Hematopoietic multipotent progenitor cell treated with erythropoietin and hydrocortisone succinate and interleukin-3 and kit ligand, for 8 days (in vitro differentiated cells): ENCODE measurements at places on chromosomes 1 and 21.
A peak's percentile ranks its signal among the peaks of the same experiment; 100 is the strongest.

- no peak for DNase-seq
These were observed 16.5 kb upstream of the ZC3H11B start for GRCh38 chr1:219629296-219629880.

GRCh38 chr1:112517231-112517630 lies 8.5 kb downstream of the WNT2B start:
- DNase-seq = no peak

GRCh38 chr21:31064803-31065202 lies 26.5 kb upstream of the KRTAP19-8 start:
- DNase-seq = no peak

- peak; percentile 3 for DNase-seq
These were observed 490.1 kb downstream of the NEGR1 start for GRCh38 chr1:71792264-71792663.

DNA sequence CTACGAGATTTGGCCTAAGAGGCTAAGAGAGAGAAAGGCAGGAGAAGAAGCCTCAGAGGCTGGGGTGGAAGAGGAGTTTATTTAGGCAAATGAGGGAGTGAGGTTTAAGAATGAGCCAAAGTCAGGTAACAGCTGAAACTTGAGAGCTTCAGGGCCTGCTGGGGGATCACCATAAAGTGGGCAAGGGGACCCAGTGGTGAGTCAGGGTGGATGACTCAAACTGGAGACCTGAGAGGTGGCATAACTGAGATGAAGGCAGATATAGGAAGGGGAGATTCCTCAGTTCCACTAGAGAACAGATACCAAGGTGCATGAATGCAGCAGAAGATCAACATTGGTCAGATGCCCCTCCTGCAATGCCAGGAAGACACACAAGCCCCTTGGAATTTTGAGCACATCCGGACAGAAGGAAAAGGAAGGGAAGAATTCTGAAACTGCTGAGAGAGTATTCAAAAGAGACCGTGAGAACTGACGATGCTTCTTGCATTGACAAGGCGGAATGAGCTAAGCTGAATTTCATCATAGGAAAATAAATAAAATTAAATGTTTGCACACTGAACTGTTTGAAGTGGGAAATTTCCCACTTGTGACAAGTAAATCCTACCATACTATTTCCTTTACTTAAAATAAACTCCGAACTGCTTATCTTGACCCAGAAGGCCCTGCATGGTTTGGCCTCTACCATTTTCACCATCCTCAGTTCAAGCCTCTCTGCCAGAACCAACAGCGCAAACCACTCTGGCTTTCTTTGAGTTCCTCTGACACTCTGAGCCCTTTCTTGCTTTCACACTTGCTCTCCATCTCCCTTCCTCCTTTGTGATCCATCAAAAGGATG lies 94.1 kb downstream of the NMNAT2 start:
- DNase-seq = no peak

GRCh38 chr1:89261926-89262515 lies 10.6 kb downstream of the GBP5 start:
- no peak for DNase-seq

GRCh38 chr1:42777852-42778251 lies 6.9 kb upstream of the TMEM269 start:
- DNase-seq = peak; percentile 73

GRCh38 chr1:156849151-156849496 lies 9.8 kb downstream of the INSRR start:
- DNase-seq = no peak

- DNase-seq = peak; percentile 94
These were observed 15.6 kb upstream of the HJV start for GRCh38 chr1:146036965-146037646.

GRCh38 chr1:22379566-22379965 lies 72.1 kb upstream of the ZBTB40 start:
- DNase-seq = no peak

DNA sequence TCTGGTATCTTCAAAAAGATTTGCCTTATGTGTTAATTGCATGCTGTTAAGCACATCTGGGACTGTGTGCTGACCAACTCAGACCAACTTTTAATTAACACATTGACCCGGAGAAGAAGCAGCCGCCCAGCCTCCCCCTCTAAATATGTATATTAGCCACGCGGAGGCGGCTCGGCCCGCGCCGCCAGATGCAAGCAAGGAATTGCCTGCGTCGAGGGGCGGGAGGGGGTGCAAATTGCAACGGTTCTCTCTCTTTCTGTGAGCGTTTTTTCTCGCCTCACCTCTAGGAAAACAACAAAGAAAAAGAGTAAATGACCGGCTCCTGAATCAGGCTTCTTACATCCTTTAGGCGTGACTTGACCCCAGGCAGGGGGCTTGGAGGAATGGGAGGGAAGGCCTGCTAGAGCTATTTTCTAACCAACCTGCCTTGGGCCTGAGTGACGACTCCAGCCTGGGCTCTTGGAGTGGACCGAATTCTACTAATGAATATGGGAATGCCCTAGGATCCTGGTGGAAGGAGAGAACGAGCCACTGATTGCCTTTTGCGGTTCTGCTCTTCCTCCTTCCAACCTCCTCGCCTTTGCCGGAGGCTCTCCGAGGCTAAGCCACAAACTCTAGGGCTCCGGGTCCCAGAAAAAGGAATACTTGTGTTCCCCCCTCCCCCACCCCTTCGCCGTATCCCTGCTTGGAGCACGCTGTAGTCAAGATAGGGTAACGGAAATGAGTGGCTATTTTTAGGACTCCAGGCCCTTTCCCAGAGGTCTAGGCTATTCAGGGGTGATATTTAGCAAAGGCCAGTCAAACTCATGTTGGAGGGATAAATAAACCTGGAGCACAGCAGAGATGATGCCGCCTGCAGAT lies 417.0 kb upstream of the ESRRG start:
- DNase-seq = no peak

DNA sequence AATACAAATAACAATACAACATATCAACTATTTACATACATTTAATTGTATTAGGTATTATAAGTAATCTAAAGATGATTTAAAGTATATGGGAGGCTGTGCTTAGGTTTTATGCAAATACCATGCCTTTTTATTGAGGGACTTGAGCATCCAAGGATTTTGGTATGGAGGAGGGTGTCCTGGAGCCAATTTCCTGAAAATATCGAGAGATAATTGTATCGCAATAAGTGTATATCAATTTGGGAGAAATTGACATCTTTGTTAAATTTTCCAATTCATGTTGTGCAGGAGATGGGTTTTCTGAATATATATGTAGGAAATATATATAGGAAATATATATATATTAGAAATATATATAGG lies 63.5 kb downstream of the ATP1A1 start:
- DNase-seq = peak; percentile 53

DNA sequence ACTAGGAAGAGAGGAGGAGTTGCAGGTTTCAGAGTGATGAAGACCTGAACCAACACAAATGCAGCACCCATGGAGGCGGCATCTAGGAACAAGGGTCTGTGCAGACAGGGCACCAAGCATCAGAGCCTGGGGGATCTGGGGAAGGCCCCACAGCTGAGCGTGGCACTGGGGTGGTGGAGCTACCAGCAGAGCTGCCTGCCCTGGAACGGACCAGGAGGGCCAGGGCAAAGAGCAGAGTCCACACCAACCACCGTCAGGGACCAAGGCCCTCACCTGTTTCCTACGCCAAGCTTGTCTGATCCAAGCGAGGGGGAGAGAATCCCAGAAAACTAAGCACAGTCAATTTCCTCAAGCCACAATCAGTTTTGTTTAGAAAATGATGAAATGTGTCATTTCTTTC lies 79.0 kb upstream of the SYT6 start:
- DNase-seq = no peak

- DNase-seq = no peak
These were observed 35.5 kb upstream of the ATP6V1G3 start for GRCh38 chr1:198575798-198576641.

DNA sequence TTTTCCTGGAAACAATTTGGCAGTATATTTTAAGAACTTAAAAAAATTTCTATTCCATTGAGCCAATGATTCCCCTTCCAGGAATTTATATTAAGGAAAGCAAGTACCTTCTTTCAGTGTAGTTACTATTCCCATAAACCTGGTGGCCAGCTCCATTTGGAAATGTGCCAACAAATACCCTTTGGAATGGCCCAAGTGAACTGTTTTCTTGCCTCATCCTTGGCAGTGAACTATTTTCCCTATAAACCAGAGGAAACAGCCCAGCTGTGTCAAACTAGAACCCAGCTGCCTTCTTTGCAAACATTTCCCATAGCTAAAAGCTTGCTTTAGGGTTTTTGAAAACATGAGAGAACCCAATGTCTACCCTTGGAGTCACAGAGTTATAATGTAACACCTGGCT lies 496.9 kb downstream of the NEGR1 start:
- no peak for DNase-seq

GRCh38 chr1:9061252-9061960 lies 8.0 kb downstream of the SLC2A5 start:
- DNase-seq = no peak

GRCh38 chr1:14795589-14795988 lies 197.1 kb downstream of the KAZN start:
- no peak for DNase-seq

DNA sequence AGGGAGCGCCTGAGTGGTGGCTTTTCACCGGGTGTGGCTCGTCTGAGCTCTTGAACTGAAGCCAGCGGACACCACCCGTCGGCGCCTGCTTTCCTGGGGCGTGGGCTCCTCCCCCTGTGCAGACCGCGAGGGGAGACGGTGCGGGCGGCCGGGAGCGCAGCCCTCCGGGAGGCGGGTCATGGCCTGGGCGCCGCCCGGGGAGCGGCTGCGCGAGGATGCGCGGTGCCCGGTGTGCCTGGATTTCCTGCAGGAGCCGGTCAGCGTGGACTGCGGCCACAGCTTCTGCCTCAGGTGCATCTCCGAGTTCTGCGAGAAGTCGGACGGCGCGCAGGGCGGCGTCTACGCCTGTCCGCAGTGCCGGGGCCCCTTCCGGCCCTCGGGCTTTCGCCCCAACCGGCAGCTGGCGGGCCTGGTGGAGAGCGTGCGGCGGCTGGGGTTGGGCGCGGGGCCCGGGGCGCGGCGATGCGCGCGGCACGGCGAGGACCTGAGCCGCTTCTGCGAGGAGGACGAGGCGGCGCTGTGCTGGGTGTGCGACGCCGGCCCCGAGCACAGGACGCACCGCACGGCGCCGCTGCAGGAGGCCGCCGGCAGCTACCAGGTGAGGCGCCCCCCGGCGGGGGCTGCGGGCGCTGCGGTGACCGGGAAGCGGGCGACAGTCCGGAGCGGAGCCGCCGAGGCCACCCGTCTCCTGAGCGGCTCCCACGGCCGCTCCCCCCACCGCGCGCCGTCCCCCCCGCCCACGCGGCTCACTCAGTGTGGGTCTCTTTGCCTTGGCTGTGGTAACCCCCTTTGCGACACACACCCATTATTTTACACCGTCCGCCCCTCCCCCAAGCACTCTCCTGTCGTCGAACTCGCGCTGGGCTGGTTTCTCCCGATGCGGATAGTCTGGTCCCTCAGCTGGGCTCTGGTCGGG lies at the start of gene TRIM58:
Gene TRIM58 (plus strand): TSS at position 119 of the 916 bp plus-strand sequence. CDS start 60 bp downstream, at position 179.
- peak; percentile 97 for DNase-seq

- no peak for DNase-seq
These were observed 355.1 kb upstream of the ZRANB2 start for GRCh38 chr1:71435951-71436350.

DNA sequence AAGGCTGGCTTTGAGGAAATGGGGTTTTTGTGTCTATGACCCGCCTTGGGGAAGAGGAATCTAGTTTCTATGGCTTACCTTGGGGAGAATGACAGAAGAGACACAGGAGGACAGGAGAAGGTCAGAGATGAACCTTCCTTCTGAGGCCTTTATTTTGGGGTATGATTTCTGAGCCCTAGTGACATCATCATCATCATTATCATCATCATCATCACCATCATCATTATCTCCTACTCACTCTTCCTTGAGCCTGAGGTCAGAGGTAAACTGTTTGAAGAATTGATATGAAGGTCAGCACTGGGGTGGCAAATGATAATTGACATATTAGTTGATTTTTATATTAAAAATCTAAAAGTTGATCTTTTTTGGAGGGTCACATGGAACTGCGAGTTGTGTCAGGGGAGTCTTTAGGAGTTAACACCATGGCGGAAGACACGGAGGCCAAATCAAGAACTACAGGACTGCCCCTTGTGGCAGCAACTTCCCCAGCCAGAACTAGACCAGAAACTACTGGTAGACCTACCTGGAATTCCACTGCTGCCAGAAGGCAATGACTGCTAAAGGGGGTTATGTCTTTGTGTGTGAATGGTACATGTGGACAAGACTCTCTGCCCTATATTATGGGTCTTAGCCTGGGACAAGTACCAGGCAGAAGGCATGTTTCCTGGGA lies 49.8 kb upstream of the WLS start:
- DNase-seq = no peak

- DNase-seq = no peak
These were observed 21.6 kb upstream of the CCSAP start for GRCh38 chr1:229364207-229365065.

DNA sequence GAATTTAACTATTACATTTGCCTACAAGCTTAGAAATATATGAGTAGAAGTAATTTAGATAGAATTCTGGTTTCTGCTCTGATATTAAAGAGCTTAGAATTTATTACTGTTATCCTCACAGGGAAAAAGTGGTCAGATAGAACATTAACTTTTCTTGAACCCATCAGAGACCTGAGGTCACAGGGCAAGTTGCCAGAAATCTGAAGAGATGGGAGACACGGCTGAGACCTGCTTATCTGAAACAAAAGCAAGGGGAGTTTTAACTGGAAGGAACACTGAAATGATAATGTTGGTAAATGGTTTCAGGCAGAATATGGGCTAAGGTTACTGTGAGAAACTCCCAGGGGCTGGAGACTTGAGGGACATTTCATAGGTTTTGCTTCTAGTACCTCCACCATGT lies 28.0 kb upstream of the USP25 start:
- peak; percentile 9 for DNase-seq

DNA sequence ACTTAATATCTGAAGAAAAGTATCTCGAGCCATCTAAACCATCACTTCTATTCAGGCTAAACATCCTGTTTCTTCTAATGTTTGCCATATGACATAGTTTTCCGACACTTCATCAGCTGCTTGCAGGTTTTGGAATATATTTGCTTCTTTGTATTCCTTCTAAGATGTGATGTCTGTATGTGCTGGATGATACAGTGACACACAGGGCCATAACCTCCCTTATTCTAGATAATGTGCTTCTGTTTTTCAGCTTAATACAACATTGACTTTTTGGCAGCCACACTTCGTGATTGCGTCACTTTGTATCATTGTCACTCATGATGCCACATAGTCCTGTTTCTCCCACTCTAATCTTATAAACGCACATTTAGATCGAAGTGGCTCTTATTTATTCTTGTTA lies 156.3 kb downstream of the CRB1 start:
- no peak for DNase-seq

DNA sequence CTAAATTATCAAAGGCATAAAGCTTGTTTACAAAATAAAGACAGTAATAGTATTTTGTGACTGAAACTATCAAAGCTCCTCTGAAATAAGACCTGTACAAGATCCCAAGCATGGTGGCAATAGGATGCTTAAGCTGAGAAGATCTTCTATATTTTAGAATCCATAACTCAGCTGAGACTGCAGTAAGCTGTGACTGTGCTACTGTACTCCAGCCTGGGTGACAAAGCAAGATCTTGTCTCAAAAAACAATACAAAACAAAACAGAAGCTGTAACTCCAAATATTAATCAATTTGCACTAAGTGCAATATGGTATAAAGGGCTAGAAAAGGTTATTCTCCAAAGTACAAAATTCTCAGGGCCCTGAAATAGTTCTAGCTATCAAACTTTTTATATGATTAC lies 55.8 kb upstream of the CPLANE2 start:
- DNase-seq = no peak

- DNase-seq = no peak
These were observed 487.6 kb downstream of the DPYD start for GRCh38 chr1:97433094-97433823.

GRCh38 chr1:68081775-68082283 lies 31.4 kb upstream of the DIRAS3 start:
- no peak for DNase-seq
